ENCODE measurements at places on chromosomes 2 and 18.

DNA sequence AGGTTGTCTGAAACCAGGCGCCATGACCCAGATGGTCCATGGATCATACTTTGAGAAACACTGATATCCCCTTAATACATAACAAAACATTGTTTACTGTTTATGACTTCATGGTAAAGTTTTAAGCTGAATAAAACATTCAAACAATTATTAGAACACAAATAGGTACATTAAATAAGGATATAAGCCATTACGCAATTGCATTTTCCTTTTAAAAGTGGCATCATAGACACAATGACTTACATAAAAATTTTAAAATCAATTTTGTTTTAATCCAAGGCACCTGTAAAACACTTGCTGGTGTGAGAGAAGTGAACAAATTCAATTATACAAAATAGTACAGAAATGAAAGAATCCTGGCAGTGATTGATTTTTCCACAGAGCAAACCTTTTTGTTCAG is 10.2 kb upstream of the CPLX4 start:
- DNase-seq, result no peak

DNA sequence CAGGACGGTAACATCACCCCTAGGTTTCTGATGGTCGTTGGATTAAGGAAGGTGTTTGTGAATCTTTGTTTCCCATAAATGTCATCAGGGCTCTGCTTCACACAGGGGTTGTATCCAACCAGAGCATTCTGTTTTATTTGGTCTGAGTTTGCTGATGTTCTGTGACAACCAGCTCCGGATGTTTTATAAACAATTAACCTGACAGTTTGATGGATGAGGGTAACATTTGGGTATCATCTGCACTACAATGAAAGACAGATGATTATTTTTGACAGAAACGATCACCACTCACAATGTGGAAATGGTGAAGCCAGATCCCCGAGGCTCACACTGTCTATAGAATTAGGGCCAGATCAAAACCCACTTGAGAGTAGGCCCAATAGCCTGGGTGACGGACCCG is 107.1 kb downstream of the CDC42EP3 start:
- DNase-seq, result no peak

DNA sequence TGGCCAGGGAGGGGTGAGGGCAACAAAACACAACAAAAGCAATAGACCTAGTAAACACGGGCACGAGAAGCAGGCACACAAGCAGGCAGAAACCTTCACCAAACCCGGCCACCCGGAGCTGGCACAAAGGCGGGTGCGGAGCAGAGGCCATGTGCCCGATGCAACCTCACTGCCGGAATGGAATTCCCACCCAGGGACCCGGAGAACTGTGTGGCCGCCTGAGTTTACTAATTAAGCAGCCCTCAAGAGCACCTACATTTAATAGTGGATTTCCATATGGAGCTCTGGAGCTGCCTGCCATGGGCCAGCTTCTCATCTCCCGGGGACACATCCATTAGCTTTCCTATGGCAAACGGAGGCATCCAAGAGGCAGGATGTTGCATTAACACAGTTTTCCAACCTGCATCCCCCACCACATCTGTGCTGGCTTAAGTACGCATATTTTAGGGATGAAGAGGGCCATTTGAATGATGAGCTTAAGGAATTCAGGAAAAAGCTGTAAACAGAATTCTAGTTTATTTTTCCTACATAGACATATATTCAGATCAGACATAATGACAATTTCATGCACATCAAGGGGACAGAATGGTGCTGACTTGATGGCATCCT is 104.5 kb upstream of the SMIM21 start:
- DNase-seq, result no peak

DNA sequence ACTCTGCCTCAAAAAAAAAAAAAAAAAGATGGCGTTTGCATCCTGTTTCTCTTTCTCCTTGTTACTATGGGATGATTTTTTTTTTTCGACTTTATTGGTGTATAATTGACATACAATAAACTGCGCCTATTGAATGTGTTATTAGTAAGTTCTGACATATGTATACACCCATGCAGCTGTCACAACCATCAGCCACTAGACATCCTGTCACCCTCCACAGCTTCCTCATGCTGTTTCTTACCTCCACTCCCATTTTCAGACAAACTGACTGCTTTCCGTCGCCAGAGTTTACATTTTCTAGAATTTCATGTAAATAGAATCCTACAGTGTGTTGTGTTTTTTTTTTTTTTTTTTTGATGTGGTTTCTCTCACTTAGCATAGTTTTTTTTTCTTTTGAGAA is 27.9 kb downstream of the RRM2 start:
- peak; percentile 20 for DNase-seq

DNA sequence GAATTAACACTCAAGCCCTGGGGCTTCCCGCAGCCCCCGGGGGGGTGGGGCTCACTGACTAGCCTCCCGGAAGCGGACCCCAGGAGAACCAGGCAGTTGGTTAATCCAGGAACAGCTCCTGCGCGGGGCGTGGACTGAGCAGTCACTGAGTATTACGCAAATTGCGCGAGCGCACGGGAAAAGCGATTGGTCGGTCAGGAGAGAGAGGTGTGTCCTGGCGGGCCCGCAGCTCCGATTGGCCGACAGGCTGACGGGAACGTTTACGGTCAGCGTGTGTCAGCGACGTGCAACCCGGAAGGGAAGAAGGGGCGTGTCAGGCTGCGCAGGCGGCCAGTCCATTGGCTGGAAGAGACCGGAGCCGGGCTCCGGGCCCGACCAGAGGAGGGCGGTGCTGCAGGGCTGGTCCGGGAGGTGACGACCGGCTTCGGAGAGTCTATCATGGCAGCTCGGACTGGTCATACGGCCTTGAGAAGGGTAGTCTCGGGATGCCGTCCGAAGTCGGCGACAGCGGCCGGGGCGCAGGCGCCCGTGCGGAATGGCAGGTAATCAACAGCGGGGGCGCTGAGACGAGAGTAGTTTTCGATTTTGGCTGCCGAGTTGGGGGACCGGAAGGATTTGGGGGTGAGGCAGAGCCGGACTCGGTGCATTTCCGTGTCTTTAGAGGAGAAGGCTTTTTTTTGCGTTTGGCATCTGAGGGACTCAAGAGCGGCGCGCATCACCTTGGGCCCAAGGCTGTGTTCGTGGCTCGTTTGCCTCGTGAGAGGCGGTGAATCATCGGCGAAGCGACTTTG is at the start of gene COQ10B:
Gene COQ10B, plus strand, starts transcription at position 430 of the 791 bp plus-strand sequence. Its CDS starts 9 bp downstream, at position 439.
- peak; percentile 99 for DNase-seq

- DNase-seq, result no peak
Measured at GRCh38 chr2:159461076-159461475, 155.3 kb downstream of the BAZ2B start.

DNA sequence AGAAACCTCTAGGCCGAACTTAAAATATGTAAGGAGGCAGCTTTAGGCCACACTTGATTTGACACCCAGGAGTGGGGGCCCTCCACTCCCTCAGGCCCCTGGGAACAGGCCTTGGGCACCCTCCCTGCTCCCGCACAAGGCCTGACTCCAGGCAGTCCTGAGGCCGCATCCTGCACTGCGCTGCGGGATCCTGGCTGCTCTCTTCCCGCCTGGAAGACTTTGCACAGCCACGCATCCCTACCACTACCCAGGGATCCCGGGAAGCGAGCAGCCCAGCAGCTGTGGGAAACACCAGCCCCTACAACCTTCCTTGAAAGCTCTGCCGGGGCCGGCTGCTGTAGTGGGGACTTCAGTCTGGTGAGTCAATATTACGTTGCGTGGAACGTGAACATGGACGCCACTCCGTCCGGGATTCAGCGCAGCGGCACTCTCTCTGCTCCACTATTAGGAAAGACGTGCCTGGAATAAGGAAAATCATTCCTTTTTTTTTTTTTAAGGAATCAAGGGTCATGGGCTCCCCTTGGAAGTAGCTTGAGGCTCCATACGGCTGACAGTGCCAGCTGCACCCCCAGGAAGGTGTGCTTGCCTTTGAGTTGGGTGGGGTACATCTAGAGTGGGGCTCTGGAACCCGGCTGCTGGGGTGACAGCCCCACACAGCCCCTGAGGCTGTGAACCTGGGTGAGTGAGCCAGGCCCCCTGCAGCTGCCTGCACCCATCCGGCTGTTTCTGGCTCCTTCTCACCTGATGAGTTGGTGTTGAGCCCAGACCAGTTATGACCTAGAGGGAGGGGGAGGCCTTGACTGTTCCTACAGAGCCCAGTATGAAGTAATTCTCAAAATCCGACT is 119.2 kb upstream of the TMEM18 start:
- DNase-seq, result no peak

GRCh38 chr2:195017890-195018289 is 639.1 kb upstream of the SLC39A10 start:
- no peak for DNase-seq

DNA sequence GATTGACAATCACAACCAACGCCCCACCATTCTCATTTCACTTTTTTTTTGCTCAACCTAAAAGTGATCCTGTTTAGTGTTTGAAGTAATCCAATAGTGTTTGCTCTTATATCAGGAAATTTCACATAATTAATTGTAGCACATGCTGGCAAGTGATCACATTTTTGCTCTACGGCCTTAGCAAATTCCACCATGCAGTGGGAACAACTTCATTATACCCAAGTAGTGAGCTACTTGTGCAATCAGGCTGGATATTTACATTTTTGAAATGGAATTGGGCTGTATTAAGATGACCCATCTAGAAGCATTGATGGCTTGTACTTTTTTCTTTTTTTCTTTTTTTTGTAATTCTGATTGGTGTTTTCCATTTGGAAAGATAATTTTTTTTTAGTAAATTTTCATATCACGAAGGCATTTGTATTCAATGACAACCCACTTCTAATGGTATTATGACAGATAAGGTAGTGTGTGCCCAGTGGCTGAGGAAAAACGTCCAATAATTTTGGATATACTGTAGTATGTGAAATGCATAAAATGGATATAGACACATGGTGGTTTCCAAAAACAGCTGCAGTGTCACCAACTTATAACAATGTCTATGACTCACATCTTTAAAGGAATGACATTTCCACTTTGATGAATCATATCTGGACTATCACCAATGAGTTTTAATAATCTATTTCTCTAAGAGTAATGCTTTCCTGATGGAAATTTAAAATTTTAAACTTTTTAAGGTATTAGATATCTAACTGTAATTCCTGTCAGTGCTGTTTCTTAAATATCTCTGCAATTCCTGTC is 130.6 kb downstream of the COL6A3 start:
- DNase-seq, result no peak

DNA sequence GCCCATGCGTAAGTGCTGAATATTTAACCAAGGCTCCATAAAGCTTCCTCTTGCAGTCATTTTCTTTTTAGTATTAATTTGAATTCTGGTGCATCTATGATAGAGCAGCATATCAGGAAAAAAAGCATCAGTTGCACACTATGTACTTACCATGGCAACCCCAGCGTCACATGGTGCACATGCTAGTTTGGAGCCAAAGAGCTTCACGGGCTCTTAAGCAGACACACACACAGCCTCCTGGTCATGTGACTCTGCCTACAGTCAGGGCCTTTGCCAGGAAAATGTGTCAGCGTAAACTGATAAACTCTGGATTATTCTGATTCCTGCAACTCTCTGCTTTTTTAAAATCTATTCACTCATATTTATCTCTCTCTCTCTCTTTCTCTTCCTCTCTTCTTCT is 30.2 kb downstream of the NYAP2 start:
- no peak for DNase-seq

DNA sequence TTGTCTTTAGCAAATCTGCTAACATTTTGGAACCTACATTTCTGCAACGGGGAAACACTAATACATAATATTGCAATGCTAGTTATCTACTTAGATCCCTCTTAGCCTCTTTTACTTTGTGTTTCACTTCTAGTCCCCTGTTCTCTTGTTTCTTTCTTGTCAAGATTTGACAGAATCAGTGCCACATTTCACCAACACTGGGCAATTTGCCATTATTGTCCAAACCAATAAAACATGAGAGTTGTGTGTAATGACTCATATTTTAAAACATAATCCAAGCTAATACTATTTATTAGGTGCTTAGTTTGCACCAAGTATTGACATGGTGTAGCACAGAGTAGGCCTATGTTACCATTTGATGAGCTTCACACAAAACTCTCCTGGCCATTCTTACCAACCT is 33.7 kb upstream of the ACVR1C start:
- DNase-seq, result no peak

DNA sequence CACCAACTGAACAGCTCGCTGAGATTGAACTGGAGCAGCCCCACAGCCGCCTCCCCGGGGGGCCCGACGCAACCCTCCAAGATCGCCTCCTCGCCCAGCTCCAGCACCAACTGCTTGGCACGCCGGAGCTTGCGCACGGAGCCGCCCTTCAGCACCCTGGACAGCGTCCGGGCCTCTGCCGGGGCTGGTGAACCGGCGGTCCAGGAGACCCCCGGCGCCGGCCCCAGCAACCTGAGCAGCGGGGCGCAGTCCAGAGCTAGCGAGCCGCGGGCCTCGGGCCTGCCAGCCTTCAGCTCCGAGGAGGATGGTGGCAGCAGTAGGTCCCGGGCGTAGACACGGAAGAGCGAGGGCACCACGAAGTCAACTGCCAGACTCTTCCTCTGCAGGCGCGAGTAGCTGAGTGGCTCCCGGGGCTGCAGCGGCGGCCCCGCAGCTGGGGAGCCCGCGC is 1.2 kb downstream of the ALK start:
- DNase-seq, result peak; percentile 24

Measured in CD4-positive, alpha-beta T cell treated with Interleukin-6 for 4 hours (primary cell).